ENCODE measurements at places on chromosomes 3 and 15.
A peak's percentile ranks its signal among the peaks of the same experiment; 100 is the strongest.

DNA sequence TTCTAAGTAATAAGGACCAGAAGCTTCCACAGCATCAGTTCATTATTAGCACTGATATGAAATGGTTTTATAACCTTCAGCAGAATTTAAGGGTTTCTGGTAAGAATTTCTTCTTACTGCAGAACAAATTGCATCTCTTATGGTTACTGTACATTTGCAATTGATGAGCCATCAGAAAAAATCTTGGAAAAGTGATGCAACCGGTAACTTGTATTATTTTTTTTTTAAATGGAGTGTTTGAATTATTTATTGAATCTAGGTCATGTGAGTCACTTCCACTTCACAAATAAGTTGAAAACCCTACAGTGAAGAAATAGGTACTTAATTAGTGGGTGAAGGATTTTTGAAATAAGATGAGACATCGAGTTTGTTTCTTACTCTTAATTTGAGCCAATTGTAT is 786.0 kb downstream of the TUSC7 start:
- DNase-seq: no peak

DNA sequence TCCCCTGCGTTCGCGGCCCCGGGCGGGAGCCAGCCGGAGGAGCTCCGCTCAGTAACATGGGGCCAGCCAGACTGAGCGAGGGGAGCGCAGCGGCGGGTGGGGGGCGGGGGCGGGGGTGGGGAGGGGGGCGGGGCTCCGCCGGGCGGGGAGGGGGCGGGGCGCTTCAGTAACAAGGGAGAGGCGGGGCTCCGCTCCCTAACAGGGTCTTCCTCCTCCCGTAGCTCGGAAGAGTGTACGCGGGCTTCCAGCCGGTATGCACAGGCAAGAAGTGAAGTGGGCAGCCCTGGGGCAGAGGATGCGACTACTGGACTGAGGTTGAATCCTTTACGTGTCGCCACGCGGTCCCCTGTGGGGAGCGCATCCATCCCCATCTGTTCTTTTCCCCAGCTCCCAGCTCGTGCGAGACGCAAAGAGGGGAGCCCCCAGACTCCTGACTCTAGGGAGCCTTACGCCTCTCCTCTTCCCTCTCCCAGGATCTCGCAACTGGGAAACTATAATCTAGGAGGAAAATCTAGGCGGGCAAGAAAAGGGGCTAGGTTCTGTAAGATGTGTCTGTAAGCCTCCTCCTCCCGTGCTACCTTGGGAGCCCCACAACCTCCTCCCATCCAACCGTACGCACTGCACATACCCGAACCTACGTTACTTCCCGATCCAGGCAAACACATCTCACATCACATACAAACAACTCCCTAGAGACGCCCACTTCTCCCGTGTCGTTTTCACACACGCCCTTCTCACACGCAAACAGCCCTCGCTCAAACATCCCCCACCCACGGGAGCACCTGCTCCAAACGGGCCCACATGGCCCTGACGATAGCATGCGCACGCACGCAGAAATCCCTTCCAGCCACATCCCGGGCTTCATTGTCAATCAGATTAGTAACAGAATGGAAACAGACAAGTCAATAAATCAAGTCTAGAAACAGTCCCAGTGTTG is at the start of gene SHF:
Gene SHF, minus strand, starts transcription at position 73 of the 937 bp plus-strand sequence. Its CDS starts 15 bp downstream, at position 58.
- DNase-seq: peak; percentile 80

- peak; percentile 39 for DNase-seq
Measured at GRCh38 chr15:63110428-63111026, 11.1 kb upstream of the LACTB start.

DNA sequence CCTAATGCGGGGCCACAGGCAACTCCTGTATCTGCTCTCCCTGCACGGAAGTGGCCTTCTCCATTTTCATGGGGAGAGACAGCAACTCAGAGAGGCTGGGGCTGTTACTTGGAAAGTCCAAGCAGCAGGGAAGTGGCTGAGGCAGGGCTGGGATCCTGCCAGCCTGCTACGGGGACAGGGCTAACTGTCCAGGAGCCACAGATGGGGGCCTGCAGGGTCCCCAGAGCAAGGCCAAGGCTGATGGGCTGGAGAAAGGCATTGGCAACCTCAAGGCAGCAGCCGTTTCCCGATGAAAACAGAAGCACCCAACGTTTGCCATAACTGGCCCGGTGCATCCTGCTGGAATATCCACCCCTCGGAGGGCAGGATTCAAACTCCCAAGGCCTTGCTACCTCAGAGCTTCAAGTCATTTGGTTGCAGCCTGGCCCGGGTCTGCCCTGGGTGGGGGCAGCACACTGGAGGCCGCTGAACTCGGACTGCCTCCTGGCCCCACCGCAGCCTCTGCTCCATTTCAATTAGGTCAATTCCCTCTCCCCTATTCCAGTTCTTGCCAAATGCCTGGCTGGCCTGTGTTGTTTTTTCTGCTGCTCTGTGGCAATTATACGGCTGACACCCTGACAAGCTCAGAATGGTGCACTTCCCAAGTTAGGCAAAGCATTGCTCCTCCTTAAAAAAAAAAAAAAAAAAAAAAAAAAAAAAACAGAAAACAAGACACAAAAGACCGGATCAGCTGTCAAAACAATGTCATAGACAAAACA is 143.5 kb downstream of the NUP210 start:
- DNase-seq: no peak

DNA sequence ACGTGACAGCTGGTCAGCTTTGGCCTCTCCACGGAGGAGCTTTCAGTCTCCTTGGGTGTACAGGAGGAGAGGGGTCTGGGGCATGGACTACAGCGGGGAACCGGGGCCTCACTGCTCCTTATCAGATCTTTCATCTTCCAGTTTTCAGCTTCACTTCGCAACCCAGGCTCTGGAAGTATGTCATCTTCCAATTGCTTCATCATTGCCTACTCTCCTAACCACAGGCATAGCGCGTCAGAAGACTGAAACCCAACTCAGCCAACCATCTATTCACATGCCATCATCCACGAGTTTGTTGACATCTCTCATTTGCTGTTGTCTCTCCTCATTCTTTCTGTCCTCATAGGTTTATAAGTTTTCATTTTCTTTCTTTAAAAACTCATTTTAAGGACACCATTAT is 119.5 kb downstream of the MYLK start:
- peak; percentile 46 for DNase-seq

DNA sequence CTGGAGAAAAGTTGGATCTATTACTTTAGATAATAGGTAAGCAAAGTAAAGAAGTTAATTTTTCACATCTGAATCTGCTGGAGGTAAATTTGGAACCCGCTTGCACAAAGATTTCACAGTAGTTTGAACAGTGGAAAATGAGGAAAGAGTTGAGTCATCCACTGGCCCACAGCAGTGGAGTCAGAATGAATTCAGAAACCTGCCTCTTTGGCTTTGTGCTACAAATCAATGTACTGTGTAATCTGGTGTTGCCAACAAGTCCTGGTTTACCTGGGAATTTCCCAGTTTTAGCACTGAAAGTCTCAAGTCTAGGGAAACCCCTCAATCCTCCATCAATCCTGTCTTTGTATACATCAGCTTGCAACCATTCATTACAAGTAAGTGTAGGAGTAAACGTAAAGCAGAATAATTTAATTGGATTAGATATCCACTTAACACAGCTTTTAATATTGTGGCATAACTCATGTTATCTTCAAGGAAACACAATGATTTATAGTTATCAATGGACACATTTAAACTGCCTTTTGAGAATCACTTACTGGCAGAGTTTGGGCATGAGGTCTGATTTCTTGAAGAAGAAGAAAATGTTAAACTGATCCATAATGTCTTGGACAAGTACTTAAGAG is 100.6 kb downstream of the DCLK3 start:
- DNase-seq: peak; percentile 4

DNA sequence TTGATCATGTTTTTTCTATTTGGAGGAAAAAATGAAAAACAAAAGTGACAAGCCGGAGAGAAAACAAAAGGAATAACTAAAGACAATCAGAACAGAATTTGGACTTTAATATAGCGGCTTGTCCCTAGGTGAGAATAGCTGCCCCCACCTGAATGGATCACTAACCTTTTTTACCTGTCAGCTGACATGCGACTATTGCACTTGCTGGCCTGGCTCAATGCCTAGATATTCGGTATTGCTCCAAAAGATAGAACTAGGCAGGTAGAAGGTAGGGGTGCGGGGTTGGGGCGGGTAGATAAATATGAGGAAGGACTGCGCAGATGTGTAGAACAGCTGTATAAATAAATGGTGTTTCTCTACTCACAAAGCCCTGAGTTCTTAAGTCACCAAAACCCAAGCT is 650 bp upstream of the MORC1 start:
- DNase-seq: no peak

DNA sequence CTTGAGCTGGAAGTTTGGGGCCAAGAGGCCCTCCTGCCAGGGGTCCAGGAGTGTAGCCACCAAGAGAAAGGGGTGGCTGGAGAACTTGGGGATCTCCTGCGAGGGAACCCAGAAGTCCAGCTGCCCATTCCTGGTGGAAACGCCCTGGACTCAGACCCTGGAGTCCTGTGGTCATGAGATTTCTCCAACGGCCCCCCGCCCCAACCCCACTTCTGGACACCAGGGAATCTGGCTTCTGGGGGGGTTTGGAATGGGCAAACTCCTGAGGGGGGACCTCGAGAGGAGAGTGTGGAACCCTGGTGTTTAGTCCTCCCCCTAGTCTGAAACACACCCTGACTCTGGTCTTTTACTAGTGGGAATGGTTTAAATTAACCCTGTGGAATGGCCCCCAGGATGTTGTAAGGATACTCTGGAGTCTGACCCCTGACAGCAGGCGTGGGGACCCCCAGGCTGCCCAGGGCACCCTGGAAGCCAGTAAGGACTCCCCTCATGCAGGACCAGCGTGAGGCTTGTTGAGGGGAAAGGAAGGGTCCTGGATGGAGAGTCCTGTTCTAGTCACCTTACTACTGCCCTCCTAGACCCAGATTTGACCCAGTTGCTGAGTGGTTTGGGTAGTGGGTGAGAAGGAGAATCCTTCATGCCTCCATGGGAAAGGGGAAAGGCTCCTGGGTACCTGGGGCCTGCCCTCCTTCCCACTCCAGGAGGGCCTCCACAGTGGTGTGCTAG is 540 bp downstream of the KLHDC8B start:
- DNase-seq: no peak

DNA sequence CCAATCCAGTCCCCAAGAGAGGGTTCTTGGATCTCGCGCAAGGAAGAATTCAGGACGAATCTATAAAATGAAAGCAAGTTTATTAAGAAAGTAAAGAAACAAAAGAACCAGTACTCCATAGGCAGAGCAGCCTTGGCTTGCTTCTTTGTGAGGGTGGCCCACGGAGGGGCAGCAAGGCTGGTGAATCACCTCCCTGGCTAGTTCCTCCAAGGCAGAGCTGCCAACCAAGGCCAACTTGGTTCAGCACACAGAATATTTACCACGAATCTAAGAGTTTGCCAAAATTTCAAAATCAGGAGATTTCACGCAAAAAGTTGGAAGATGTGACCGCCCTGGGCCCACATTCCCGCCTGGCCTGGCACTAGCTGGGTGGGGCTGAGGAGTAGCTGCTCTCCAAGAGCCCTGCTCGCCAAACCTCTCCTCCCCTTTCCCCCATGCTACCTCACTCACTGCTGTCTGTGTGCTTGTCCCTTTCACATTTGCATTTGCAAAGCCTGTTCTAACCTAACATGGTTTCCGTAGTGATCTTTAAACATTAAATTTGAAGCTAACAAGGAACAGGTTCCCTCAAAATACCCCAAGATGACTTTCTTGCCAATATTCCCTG is 26.2 kb upstream of the DCUN1D1 start:
- DNase-seq: no peak

GRCh38 chr3:177488740-177489139 is 291.5 kb upstream of the TBL1XR1 start:
- no peak for DNase-seq

GRCh38 chr3:35393901-35394799 is 245.2 kb upstream of the ARPP21 start:
- DNase-seq: no peak

DNA sequence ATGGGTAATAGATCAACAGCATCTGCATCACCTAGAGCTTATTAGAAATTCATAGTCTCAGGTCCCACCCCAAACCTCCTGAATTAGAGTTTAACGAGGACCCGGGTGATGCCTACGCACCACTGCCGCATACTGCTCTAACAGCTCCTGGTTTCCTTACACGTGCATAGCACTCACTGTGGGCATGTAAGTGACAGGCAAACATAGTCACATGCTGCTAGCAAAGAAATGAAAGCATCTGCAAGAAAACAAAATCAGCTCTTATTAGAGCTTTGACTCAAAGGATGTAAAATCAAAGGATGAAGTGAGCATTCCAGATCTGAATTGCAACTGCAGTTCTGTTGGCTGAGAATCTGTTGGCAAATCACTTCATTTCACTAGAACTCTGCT is 19.1 kb upstream of the RIOX2 start:
- no peak for DNase-seq

GRCh38 chr3:52484680-52485461 is 10.3 kb upstream of the STAB1 start:
- no peak for DNase-seq

- no peak for DNase-seq
Measured at GRCh38 chr3:25155652-25156471, 272.2 kb upstream of the RARB start.

- DNase-seq: no peak
Measured at GRCh38 chr15:95799286-95800200, 531.0 kb upstream of the NR2F2 start.

- DNase-seq: no peak
Measured at GRCh38 chr3:96070678-96071077, 743.7 kb upstream of the EPHA6 start.

GRCh38 chr3:38585791-38586420 is 63.6 kb downstream of the SCN5A start:
- no peak for DNase-seq

DNA sequence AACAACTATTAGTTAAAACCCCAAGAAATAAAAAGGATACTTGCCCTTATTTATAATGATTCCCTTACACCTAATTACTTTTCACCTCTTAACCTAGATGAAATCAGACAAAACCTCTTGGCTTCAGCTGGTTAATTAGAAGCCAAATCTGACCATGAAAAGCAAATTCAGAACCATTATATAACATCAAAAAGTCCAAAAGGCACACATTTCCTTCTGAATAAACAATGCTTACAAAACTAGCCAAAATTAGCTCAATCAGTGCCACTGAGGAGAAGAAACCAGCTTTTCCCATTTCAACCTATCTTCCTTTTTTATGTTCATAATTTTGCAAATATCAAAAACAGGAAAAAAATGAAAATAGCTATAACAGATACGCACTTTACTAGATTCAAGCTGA is 3.2 kb downstream of the EHHADH start:
- no peak for DNase-seq

DNA sequence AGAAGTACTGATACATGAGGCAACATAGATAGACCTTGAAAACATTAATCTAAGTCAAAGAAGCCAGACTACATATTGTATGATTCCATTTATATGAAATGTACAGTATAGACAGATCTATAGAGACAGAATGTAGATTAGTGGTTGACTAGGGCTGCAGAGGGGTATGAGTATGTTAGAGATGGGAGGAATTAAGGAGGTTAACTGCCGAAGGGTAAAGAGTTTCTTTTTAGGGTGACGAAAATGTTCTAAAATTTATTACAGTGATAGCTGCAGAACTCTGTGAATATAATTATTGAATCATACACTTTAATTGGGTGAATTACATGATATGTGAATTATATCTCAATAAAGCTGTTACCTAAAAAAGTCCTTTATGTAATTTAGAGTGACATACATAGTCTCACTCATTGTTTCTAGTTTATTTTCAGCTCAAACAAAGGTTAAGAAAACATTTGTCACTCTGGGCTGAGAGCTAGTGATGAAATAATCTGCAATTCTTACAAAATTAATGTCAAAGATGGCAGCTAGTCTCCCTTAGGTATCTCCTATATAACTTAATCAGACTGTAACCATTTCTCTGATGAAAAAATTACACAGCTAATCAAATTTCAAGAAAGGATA is 61.4 kb downstream of the DENND4A start:
- no peak for DNase-seq

Data from suppressor macrophage treated with lipopolysaccharide for 1 hour (primary cell).